ENCODE measurements at places on chromosomes 16 and 17. TPM values are rescaled to one million over a fixed set of nuclear protein-coding genes. Genes with fewer than 3 reads are reported as not detected.

The CHTF18 gene
- total RNA-seq: 20.1 TPM

The CA7 gene
- 0.30 TPM for total RNA-seq

The KRT33B gene
- 0.20 TPM for total RNA-seq

GRCh38 chr17:42177684-42178083 is 3.3 kb downstream of the KCNH4 start:
- no peak for DNase-seq

GRCh38 chr16:85699628-85700027 is 10.9 kb upstream of the GINS2 start:
- no peak for DNase-seq

The SOST gene
- total RNA-seq: 0.50 TPM

DNA sequence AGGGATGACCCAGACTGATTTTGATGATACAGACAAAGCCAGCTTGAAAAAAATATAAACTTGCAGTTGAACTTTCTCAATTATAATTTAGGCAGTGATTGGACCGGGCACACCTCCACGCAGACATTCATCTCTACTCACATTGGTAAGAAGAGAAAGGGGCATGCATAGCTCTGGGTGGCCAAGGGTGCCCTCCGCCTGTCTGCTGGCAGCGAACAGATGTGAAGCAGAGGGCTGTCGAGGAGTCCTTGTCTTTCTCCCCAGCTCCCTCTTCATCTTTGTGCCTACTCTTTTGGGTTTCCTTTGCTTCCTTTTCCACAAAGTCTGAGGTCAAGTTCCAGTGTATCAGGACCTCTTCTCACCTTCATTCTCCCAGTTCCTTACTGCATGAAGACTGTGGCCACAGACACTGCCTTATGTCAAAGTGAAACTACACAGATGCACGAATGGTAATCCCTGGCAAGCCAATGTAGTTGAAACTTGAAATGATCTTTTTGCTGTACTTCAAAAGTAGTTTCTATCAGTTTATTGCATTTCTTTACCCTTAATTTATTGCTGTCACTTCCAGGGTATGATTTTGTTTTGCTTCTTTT is 343.7 kb upstream of the SOX9 start:
- no peak for DNase-seq

The GDPD3 gene
- 1.2 TPM for total RNA-seq

- no peak for DNase-seq
Measured at GRCh38 chr17:13590441-13590840, 11.3 kb downstream of the HS3ST3A1 start.

Data from spinal cord (tissue), 10 donors.